ENCODE measurements at places on chromosomes 3 and 15.

DNA sequence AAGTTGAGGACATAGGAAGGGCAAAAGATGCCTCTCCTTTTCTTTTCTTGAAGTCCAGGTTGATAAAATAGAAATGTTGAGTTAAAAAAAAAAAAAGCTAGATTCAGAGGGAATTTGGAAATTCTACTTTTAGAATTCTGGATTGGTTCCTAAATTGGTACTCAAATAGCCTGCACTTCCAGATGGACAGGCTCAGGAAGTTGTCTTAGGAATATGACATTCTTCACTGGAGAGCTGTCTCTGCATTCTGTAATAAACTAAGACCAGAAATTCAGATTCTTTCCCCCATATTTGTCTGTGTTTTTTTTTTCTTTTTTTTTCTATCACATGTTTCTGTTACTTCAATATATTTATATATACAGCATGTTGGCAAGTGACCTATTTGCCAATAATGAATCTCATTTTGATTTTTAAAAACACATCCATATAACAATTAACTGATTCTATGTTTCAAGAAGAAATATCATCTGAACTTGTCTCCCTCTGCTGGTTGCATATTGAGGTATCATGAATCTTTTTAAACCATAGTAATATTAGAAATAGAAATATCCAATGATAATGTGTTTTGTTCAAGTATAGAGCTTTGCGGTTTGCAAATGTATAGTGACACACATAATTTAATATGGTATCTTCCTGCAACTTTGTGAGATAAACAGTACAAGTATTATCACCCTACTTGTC lies 8.5 kb upstream of the LSAMP start:
- no peak for DNase-seq

GRCh38 chr3:157921811-157922210 lies 184.4 kb downstream of the SHOX2 start:
- DNase-seq: no peak

GRCh38 chr15:70059476-70060213 lies 38.1 kb downstream of the TLE3 start:
- no peak for DNase-seq

- no peak for DNase-seq
Measured at GRCh38 chr3:22231061-22231460, 480.1 kb upstream of the ZNF385D start.

DNA sequence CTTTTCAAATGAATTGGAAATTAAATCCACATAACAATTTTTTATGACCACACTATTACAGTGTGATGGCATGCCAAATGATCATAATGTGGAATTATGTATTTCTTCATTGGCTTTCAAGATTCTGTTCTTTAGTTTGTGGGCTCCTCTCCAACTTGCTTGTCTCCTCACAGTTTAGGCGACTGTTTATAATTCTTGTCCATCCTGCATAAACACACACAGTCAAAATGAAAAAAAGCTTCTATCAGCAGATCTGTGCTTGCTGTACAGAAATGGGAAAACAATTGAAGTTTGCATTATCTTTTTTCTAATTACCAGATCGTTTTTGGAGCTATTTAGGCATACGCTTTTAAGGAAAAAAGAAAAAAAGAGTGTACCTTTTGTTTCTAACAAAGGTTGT lies 37.0 kb downstream of the OPA1 start:
- DNase-seq: no peak

- no peak for DNase-seq
Measured at GRCh38 chr3:63400246-63400860, 122.2 kb downstream of the SYNPR start.

DNA sequence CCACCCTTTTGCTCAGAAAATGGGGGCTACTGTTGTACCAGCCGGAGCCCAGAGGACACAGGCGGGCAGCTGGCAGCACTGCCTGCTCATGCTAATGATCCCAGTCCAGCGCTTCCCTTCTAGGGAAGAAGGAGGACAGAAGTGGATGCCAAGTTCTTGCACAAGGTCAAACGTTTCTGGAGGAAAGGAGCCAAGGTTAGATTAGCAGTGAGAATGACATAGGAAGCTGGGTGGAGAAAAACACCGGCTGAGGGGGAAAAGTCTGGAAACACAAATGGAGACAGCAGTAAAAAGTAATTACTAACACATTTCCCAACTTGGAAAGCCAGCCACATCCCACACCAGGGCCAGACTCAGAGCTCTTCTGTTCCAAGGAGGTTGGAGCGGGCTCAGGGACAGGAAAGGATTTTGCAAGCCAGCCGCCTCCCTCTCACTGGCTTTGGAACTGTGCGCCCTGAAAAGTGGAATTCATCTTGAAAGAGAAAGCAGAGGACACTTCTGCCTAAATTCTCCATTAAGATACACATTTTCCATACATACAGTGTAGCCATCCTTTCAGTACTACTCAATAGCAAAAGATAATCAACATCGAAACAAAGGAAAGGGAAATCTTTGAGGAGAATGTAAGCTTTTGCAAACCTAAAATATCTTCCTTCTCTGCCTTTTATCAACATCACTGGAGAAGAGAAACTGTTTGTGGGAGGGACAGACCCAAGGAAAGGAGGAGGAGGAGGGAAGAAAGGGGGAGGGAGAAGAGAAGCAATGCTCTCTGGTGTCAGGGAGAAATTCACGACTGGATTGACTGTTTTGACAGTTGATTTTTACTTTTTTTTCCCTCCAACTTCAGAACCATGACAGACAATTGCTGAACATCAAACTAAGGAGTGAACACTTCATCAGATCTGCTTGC lies 133.6 kb downstream of the CD47 start:
- DNase-seq: peak; percentile 77

- no peak for DNase-seq
Measured at GRCh38 chr3:167100651-167101050, 279.4 kb downstream of the ZBBX start.

DNA sequence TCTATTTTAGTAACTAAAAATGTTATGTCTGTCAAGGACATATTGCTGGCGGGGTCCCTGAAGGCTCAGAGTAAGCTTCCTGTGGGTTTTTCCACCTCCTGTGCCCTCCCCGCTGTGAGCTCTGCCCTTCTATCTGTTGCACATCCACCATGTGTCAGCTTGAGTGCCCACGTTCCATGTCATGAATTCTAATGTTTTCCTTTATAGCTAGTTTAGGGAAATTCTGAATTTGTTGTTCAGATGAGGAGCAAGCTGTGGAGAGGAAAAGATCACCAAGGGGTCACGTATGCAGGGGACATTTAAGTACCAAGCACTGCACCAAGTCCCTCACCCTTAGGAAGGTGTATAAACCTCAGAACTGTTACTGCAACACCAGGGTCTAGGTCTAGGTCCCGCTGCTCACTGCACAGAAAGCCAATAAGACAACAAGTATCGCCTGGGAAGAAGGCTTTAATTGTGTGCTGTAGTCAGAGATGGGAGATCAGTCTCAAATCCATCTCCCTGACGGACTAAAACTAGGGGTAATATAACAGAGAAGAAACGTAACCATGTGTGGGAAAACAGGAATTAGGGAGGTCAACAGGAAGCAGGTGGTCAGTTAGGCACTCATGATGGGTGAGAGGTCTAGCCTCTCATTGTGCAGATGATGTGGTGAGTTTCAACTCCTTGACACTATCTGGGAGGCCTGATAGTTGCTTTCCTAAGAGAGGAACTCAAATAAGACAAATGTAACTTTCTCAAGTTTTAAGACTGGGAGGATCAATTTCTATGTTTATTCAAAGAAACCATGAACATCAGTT lies 9.7 kb downstream of the GP9 start:
- DNase-seq: no peak

GRCh38 chr3:167892205-167892604 lies 156.7 kb downstream of the SERPINI1 start:
- no peak for DNase-seq

- DNase-seq: no peak
Measured at GRCh38 chr15:69677403-69677802, 224.8 kb downstream of the RPLP1 start.

DNA sequence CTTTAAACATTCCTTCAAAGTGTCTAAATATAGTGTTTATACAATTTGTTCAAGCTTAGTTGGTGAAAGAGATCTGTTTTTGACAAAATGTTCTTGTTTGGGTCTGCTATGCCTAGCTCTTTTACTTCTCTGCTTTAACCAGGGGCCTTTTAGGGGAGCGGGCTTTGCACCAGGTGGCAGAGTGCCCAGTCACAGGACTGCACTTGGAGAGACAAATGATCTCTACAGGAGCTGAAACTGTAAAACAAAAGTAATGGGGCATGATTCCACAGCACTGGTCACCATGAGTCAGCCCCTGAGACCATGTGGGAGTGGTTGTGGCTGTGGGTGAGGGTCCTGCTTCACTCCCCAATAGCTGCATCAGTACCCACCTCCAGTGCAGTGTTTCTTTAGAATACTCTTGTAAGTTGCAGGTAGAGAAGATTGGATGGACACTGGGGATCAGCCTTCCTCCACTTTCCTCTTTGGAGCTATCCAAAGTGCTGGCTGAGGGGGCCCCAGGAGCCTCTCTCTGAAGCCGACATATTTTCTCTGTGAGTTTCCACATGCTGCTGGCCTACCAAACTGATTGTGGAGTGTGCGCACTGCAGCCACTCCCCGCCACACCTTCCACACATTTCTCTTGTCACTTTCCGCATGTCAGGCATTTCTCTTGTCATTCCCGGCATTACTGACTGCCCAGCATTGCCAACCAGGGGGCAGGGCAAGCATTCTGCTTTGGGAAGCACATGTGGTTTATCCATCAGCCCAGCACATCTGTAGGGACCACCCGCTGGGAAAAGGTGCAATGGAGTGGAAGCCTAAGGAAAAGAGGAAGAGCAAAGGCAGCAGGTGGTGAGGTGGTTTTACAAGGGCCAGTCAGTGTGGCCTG lies 110.0 kb downstream of the EPHB1 start:
- no peak for DNase-seq

GRCh38 chr15:96054621-96055020 lies 275.9 kb upstream of the NR2F2 start:
- no peak for DNase-seq

DNA sequence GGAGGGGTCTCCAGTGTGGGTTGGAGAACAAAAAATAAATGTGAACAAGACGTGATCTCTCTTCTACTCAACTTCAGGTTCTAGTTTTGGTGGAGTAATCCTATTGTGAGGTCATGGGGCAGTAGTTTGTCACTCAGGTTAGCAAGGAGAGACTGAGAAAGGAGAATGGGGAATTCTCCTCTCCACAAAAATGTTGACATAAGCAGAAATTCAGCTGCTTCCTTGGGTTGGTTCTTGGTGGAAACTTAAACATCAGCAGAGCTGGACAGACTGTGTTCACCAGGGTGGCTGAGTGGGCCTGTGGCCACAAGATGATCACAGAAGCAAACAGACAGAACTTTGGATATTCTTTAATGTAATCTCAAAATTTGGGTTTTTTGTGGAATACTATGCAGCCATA lies 78.7 kb downstream of the EPHB1 start:
- no peak for DNase-seq

GRCh38 chr3:119257654-119258410 lies 17.2 kb upstream of the B4GALT4 start:
- no peak for DNase-seq

GRCh38 chr3:30349507-30349906 lies 256.9 kb upstream of the TGFBR2 start:
- no peak for DNase-seq

DNA sequence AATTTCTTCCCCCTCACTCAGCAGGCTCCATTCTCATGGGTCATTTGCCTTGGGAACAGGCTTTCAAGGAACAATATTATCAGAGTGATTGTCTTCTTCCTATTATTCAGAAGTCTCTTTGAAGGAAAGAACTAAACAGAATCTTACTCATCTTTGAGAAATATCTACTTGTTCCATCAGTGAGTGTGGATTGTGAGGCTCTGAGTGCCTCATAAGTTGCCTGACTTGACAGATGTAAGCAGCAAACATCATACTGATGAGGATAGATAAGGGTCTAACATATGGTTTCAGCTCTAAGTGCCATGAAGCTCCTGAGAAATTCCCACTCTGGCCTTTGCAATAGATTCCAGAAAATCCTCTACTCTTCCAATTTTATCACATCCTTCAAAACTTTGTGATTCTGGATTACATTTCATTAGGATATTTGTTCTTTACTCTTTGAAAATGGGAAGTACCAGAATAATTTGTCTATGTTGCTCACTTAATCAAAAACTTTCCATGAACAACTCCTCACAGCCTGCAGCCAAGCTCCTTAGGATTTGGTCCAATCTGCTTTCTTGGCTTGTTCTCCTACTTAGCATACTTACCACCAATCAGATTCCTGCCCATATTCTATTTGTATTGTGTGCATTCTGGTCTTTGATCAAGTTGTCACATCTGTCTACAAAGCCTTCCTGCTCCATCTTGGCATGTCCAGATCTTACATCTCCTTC lies 120.1 kb downstream of the RPL22L1 start:
- DNase-seq: no peak

DNA sequence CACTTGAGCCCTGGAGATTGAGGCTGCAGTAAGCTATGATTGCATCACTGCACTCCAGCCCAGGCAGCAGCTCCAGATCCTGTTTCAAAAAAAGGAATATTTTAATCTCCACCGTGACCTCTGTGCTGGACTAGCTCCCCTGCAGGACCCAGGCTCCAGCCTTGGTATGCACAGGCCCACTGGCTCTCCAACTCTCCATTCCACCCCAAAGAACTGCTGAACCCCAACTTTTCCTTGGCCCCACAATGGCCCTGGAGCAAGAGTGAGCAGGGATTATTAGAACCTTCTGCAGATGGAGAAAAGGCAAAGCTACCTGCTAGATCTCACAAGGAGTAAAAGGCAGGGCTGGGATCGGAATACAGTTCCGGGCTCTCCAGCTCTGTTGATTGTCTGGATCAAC lies 32.8 kb upstream of the SFMBT1 start:
- DNase-seq: no peak

GRCh38 chr15:50190166-50190570 lies 8.2 kb downstream of the SLC27A2 start:
- no peak for DNase-seq

- DNase-seq: no peak
Measured at GRCh38 chr3:59946401-59946800, 896.6 kb upstream of the CFAP20DC start.

DNA sequence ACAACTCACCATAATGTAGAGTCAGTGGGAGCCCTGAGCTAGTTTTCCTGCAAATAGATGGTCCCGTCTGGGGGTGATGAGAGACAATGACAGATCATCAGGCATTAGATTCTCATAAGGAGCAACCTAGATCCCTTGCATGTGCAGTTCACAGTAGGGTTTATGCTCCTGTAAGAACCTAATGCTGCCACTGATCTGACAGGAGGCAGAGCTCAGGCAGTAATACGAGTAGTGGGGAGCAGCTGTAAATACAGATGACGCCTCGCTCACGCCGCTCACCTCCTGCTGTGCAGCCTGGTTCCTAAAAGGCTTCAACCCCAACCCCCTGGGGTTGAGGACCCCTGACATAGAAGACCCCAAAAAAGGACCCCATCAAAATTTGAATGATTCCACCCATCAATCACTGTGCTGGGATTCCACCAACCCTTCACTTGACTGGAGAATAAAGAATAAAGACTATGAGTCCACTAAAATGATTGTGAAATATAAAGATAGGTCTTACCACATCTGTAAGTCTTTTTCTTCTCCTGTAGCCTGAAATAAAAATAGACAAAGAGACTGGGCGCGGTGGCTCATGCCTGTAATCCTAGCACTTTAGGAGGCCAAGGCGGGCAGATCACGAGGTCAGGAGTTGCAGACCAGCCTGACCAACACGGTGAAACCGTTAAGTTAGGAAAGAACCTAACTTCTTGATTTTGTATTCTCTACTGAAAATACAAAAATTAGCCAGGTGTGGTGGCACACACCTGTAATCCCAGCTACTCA lies 9.9 kb upstream of the UBL7 start:
- DNase-seq: no peak
